ENCODE measurements at places on chromosomes 7 and 10.
A peak's percentile ranks its signal among the peaks of the same experiment; 100 is the strongest.

- DNase-seq: no peak
Measured at GRCh38 chr7:138258197-138258559, 181.9 kb downstream of the AKR1D1 start.

GRCh38 chr10:91604553-91605534 is 28.0 kb downstream of the PPP1R3C start:
- no peak for DNase-seq

DNA sequence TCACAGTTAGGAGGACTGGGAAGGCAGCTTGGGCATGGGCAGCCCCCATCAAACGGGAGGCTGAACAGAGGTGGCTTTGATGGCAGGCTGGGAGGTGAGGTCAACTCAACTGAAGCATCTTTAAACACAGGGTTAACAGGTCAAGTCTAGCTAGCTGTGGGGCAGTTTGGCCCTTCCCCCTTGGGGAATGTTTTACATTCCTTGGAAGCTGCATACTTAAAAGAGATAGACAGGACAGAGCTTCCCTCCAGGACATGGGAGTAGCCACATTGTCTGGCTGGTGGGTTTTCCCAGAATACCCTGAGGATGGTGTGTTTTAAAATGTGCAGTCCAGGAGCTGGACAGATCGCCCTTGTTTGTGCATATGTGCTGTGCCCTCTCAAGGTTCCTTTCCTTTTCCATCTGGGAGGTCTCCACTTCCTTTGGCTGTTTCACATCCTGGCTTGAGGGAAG is 6.8 kb upstream of the RASSF4 start:
- DNase-seq: no peak

GRCh38 chr10:122980209-122981065 is at the start of gene PSTK:
TSS of gene PSTK (plus strand) at chr10:122980401. CDS start at chr10:122980480, 79 bp downstream.
- peak; percentile 87 for DNase-seq

DNA sequence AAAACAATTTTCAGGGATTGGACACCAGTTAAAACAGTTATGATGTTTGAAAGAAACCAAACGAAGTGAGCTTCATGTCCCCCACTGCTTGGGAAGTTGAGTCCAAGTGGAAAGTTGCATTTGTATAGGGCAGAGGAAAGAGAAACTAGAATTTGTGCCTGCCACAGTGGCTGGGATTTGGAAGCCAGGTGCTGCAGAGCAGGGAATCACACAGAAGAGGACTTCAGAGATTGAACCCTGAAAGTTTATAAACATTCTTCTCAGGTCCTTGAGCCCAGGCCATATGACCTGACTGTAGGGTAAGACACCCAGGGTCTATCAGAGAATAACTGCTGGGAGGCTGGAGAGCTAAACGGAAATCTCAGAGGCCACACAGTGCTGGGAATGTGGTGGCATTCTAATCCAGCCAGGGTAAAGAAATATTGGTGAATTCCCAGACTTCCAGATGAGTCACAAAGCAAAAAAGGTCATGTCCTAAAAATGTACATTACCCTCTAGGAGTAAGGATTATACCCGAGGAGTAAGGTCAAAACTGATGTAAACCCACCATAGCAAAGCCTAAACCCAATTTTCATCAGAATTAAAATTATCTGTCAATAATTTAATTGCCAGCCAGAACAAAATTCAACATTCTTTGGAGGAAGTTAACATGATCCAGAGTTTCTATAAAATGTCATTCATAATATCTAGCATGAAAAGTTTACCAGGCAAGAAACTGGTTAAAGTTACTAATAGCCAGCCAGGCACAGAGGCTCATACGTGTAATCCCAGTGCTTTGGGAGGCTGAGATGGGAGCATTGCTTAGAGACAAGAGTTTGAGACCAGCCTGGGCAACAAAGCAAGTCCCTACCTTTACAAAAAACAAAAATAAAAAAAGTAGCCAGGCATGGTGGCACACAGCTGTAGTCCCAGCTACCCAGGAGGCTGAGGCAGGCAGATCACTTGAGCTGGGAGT is 31.2 kb downstream of the TOMM7 start:
- no peak for DNase-seq

- no peak for DNase-seq
Measured at GRCh38 chr10:28363376-28363775, 60.5 kb upstream of the MPP7 start.

GRCh38 chr7:378041-378420 is 88.1 kb downstream of the FOXL3 start:
- DNase-seq: no peak

GRCh38 chr10:33981301-33981700 is 646.8 kb upstream of the NRP1 start:
- DNase-seq: no peak

DNA sequence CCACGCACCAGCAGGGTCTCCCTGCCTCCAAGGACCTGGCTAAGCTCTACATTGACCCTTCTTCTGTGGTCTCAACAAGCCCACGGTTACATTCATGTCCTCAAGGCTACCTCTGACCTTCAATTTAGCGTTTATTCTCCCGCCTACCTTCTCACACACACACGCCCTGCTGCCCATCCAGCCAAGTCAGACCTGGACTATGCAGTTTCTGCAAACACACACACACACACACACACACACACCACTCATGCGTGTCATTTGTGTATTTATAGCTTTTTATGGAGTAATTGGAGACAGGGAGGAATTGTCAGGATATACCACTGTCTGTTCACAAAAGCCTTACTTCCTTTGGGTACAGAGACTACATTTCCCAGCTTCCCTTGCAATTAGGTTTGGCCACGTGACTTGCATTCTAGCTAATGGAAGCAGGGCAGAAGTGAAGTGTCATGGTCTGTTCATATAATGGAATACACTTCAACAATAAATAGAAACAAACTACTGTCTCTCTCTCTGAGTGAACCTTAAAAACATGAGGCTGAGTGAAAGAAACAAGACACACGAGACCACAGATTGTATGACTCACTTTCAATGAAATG is 53.8 kb upstream of the CPXM2 start:
- DNase-seq: no peak

DNA sequence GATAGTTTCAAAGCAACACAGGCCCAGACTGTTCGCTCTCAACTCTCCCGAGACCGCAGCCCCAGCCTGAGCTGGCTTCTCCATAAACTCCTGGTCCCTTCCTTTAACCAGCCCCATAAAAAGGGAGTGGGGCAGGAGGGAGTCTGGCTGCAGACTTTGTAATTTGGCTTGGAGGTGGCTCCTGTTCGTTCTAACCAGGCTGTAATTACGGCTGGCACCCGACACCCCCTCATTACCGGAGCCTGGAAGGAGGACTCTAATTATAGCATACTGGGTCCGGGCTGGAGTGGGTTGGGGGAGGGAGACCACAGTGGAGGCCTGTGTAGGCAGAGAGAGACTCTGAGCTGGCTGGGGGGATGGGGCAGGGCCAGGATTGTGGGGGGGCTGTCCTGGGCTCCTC is 49.7 kb downstream of the UNC5B start:
- DNase-seq: no peak

- DNase-seq: no peak
Measured at GRCh38 chr7:107201795-107202450, 33.1 kb downstream of the HBP1 start.

DNA sequence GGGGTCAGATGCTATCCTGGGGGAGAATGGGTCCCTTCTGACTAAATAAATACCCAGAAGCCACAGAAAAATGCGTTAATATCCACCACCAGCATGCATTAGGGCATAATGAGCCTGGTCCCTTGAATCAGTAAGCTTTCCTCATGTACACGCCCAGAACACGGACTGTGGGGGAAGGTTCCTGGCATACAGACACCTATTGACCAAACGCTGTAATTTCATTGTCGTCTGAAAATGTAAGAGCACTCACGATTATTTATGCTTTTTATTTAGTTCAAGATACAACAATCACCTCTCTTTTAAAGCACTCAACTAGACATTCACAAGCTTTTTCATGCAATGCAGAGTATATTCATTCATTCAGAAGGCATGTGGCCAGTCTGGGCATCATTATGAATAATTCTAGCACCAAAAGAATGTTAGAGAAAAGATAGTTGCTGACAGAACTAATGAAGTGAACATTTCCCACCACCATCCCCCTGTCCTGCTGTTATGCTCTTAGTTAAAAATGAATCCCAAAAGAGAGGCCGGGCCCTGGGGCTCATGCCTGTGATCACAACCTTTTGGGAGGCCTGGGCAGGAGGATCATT is 101.0 kb downstream of the SVIL start:
- no peak for DNase-seq
